ELR (cell line): ENCODE measurements at places on chromosomes 6 and 20.

DNA sequence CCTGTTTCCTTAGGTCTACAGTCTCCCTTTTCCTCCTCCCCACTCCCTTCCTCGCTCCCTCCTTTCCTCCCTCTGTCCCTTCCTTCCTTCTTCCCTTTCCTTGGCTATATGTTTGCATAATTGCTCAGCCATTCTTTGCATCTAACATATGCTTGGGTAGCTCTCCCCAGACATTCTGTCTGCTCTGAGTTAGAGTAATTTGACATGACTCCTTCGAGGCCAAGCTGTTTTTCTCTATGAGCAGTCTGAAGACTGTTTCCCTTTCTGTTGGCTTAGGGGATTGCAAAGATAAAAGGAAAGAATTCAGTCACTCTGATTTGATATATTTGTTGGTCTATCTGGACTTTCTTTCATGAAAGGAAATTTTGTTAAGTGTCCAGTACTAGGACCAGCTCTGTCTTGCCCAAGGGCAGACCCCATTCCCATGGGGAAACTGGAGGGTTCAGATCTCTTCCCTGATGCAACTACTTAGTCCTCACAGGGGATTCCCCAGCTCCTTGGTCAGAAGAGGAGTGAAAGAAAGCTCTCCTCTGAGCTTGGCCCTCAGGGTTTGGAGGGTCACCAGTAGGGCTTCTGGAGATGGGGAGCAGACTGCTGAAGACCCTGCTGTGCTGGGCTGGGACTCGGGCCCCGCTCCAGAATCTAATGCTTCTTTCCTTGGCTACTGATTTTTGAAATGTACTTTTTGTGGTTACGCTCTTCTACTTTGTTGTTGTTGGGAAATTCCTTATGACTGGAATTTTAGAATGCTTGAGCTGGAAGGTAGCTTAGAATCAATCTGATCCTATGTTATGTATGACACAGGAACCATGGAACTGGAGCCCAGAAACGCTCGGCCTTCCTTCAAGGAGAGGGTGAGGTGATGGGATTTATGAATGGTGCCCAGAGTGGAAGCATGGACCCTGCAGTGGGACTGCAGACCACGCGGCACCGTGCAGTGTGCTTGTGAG is 63.7 kb upstream of the SLC22A23 start:
- no peak for DNase-seq

- DNase-seq = peak; percentile 22
Measured at GRCh38 chr6:118632359-118632758, 19.0 kb downstream of the CEP85L start.

DNA sequence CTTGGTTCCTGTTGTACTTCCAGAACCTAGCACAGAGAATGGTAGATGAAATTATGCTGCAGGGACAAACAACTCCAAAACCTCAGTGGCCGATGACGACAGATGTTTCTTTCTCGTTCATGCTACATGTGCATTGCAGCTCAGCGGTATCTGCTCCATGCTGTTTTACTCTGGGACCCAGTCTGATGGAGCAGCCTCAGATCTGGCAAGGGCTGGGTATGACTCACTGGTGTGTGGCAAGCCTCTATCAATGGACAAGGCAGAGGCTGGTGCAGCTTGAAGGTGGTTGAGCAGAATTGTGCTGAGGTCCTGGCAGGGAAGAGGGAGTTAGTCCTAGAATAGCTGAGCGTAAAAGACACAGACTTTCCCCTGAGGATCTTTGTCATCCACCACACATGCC is 10.3 kb upstream of the BLCAP start:
- peak; percentile 61 for DNase-seq

- DNase-seq = no peak
Measured at GRCh38 chr6:116338943-116339342, 31.8 kb upstream of the DSE start.

GRCh38 chr20:39111359-39112177 is 149.4 kb downstream of the DHX35 start:
- no peak for DNase-seq

DNA sequence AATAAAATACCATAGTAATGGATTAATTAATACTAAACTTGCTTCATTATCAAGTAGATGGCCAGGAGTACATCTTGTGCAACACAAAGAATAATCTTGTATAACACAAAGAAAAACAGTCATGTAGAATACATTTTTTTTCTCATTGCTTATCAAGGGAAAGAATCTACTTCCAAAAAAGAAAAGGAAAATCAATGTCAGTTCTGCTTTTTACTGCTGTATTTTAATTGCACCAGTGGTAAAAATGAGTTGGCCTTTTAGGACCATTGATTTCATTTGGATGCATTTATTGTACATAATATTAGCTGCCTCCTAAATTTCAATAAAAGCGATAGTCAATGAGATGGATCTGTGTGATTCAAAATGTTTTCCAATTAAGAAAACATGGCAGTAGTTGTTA is 96.9 kb upstream of the BTBD3 start:
- DNase-seq = no peak

DNA sequence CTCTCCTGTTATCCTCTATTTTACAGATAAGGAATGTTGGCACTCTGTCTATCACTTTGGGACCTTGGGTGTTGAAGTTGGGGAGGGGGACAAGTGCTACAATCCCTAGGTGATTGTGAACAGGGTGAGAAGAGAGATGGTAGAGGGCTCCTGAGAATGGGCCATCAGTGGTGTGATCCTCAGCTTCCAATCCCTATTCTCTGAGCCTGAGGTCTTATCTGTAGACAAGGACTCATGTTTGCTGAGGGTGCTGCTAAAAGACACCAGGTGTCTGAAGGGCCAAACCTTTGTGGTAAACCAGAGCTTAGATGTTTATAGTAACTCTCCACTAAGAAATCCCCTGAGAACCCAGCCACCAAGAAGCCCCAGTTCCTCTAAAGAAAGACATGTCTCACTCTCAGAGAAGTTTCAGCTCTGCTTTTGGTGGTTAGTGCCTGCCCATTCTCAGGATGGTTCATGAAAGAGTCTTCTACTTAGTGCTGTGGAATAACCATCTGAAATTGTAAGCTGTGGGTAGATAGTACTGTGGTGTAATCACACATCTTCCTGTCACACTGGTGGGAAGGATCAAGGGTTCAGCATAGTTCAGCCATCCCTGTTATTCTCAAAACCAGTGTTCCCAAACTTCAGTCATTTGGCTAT is 58.2 kb upstream of the IL20RA start:
- DNase-seq = no peak

GRCh38 chr6:111721753-111722154 is 116.1 kb upstream of the TRAF3IP2 start:
- DNase-seq = peak; percentile 52

- peak; percentile 10 for DNase-seq
Measured at GRCh38 chr20:6473197-6473596, 294.3 kb upstream of the BMP2 start.

GRCh38 chr20:46814366-46815232 is 80.0 kb upstream of the EYA2 start:
- peak; percentile 89 for DNase-seq

GRCh38 chr6:28940294-28940857 is 16.6 kb upstream of the TRIM27 start:
- no peak for DNase-seq

GRCh38 chr20:23061734-23062561 is 12.5 kb upstream of the THBD start:
- peak; percentile 71 for DNase-seq

DNA sequence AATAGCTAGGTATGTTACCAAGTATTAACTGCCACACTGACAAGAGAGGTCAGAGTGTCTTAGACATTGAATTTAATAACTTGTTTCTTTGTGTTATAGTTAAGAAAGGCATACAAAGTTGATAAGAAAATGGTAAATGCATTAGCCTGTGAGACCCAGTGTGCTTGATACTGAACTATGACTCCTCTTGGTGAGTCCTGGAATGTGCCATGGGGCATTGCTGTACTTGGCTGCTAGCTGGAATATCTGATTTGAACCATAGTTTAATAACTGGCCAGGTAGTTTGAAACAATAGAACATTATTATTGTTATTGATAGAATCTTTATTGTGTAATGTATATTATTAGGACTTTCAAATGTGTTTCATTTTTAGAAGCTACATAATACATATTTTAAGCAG is 70.0 kb downstream of the ZFAND3 start:
- no peak for DNase-seq

GRCh38 chr20:37846573-37846972 is 56.4 kb upstream of the VSTM2L start:
- DNase-seq = no peak

DNA sequence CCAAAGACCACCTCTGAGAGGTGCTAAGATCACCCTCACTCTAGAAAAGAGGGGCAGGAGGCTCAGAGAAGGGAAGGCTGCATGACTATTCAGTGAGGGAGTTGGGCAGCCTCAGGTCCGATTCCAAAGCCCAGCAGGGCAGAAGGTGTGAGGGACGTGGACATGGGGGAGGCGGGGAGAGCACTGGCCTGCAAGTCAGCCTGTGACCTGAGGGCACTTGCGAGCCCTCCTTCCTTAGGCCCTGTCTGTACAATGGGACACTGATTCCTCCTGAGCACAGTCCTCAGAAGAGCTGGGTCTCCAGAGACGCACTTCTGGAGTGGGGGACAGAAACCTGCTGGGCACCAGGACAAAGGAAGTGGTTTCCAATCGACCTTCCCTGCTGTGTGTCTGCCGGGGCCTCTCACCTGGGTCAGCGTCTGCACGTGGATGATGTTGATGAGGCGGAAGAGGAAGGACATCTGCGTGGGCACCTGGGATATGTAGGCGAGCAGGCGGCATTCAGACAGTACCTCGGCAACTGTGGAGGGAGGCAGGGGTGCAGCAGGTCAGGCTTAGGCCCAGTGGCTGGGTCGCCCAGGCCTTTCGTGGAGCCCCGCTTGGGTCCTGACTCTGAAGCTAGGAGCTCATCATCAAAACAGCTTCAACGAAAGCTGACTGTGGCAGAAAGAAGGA is 48.5 kb downstream of the MYH7B start:
- DNase-seq = no peak

DNA sequence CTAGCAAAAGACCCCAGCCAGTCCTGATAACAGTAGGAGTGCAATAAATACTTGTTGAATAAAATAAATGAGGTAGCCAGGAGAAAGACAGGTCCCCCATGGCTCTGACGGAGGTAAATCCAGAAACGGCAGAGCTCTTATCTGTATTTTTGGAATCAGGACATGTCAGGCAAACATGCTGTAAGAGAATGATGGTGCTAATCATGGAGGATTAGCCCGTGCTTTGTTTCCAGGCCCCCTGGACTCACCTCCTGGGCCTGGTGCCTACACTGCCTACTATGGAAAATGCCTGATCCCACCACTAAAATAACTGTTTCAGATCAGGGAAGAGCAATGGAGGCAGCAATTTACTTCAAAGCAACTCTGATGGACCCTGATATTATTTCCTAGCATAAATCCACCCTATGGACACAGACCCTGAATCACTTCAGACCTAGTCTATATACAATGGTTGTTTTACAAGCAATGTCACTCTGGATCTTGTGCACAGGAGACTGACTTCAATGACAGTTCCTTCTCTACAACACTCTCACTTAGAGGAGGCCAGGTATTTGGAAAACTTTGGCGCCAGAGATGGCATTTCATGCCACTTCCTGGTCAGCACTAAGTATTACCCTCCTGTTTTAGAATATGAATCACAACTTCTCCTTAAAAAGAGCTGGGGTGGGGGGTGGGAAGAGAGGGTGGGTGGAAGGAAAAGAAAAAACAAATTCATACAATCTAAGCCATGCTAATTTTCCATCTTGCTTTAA is 6.4 kb downstream of the MRPL14 start:
- DNase-seq = no peak

DNA sequence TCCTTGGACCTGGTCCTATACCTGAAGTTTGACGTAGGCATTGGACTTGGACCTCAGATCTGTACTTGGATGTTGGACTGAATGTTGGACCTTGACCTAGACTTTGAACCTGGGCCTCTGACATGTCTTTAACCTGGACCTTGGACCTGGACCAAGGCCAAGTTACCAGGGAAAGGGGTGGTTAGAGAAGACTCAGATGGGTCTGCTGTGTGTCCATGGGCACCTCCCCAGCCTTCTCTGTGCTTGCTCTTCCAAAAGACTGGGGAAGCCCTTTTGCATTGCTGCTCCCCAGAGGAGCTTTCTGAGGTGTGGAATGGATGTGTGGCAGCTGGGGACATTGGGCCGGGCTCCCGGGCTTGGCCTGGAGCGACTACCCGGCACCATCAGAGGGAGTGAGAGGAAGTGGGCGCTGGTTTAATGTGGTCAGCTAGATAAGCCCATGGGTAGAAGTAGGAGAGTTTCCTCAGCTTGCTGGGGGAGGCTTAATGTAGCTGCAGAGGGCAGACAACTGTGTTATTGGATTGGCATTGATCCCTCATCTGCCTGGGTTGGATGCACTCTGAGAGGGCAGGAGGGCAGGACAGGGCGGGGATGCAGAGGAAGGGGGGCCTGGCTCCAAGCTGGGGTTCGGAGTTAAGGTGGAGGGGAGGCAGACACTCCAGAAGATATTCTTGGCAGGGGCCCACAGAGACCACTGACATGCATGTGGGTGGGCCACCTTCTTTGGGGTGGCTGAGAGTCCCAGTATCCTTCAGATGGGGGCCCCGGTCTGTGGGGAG is 4.2 kb downstream of the SCRT2 start:
- DNase-seq = no peak

- DNase-seq = no peak
Measured at GRCh38 chr6:98775205-98775604, 59.2 kb upstream of the POU3F2 start.

DNA sequence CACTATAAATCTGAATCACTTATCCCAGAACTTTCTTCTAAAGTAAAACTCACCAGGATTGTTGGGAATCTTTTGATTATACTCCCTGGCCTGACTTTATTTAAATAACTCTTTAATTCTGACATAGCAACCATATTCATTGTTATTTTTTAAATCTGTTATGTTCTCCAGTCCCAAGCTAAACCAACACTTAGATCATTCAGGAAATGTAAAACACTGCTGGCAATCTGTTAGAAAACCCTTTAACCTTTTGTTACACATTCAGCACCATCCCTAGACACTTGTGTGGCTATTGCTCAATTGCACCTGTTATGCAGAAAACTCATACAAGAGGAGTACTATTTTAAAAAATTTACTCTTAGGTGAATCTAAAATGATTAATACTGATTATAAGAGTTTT is 101.8 kb upstream of the NHSL1 start:
- DNase-seq = no peak

GRCh38 chr20:50758992-50759391 is 27.6 kb downstream of the PARD6B start:
- no peak for DNase-seq

GRCh38 chr6:18206591-18206990 is 51.4 kb downstream of the KDM1B start:
- no peak for DNase-seq

DNA sequence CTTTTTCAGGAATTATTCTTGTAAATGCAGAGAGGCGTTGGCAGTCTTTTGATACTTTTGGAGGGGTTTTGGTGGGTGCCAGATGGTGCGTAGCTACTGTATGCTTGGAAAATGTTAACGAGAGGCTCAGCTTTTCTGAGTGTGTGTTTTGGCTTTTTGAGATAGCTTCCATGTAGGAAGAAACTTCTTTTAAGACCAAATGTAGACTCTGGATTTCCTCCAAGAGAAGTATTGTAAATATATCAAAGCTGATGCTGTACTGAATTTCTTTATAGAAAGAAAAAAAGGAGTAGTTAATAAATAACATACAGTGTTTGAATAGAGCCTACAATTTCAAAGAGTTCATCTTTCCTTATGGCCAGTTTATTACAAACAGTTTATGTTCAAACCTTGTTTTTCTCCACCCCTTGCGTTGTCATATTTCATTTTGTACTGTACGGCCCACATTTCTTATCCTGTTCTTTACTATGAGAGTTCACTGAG is 16.7 kb downstream of the TIAM2 start:
- no peak for DNase-seq

GRCh38 chr6:41780551-41781365 is at the start of gene PRICKLE4:
Gene PRICKLE4 (plus strand): TSS chr6:41780782. CDS start chr6:41783474, 2,692 bp downstream.
- DNase-seq = peak; percentile 40

- DNase-seq = no peak
Measured at GRCh38 chr20:48265791-48266190, 480.5 kb upstream of the SULF2 start.
